ENCODE measurements at places on chromosomes 11 and 22. TPM values are rescaled to one million over a fixed set of nuclear protein-coding genes. Genes with fewer than 3 reads are reported as not detected.

Gene CSNK2A3
- 1.5 TPM for total RNA-seq

Gene MRGPRG
- not detected for total RNA-seq

Gene EMSY
- total RNA-seq, result 11.8 TPM

Gene C11orf52
- 1.3 TPM for total RNA-seq

Gene RAG1
- 1,091 TPM for total RNA-seq

Gene KCNQ1OT1
- 0.42 TPM for total RNA-seq

Gene HTR3B
- total RNA-seq, result 0.09 TPM

Gene KCNA4
- total RNA-seq, result 0.09 TPM

Gene MMP12
- 10.8 TPM for total RNA-seq

All from thymus (tissue), 14 donors.